Stimulated activated naive B cell treated with anti-CD40 and anti-IgM and Interleukin-4, amounts not matched to agents 10 μg/mL and 1 μg/mL and 100 μg/mL, for 72 hours (primary cell): ENCODE measurements at places on chromosomes 3 and 15.

- DNase-seq, result no peak
Measured at GRCh38 chr3:33231756-33232465, 13.3 kb upstream of the SUSD5 start.

GRCh38 chr3:146180376-146180775 is 19.4 kb upstream of the PLOD2 start:
- no peak for DNase-seq

GRCh38 chr3:101803173-101803782 is 24.3 kb downstream of the NXPE3 start:
- DNase-seq, result peak; percentile 28

DNA sequence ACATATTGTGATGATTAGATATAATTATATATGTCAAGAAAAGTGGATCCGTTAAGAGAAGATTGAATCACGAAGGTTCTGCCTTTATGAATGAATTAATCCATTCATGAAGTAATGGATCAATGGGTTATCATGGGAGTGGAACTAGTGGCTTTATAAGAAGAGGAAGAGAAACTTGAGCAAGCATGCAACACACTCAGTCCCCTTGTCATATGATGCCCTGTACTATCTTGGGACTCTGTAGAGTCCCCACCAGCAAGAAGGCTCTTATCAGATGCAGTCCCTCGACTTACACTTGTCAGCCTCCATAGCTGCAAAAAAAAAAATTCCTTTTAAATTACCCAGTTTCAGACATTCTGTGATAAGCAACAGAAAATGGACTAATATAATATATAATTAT is 301.9 kb downstream of the RAP2B start:
- DNase-seq, result peak; percentile 6

- no peak for DNase-seq
Measured at GRCh38 chr3:5423523-5423922, 236.0 kb downstream of the EDEM1 start.
